ENCODE measurements at places on chromosomes 3 and 15.
A peak's percentile ranks its signal among the peaks of the same experiment; 100 is the strongest.

GRCh38 chr3:59774000-59774399, 724.2 kb upstream of the CFAP20DC start:
- no peak for DNase-seq

GRCh38 chr15:43093026-43093425, 12.8 kb downstream of the UBR1 start:
- DNase-seq = no peak

- DNase-seq = no peak
Observed at GRCh38 chr3:125140818-125141595, 71.5 kb downstream of the SLC12A8 start.

DNA sequence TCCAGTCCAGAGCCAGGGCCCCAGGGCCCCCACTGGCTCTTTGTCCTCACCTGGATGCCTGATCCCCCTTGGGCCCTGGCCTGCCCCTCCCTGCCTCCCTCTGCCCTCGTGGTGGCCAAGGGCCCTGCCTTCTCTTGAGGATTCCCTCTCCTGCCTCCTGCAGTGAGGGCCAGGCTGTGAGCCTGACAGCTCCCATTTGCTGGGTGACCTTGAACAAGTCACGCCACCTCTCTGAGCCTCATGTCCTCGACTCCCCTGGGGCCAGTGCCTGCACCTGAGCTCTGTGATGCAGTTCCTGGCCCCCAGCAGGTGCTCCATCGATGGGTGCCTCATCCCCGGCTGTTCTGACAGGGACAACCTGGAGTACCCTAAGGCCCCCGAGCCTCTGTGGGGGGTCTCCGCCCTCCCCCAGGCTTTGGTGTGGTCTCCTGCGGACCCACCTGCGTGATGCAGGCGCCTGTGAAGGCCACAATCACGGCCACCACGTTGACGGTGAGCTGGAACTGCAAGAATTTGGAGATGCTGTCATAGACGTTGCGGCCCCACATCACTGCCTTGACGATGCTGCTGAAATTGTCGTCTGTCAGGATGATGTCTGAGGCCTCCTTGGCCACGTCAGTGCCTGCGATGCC, 24.1 kb upstream of the SEC13 start:
- DNase-seq = no peak

- DNase-seq = no peak
Observed at GRCh38 chr3:37349640-37350039, 175.3 kb upstream of the LRRFIP2 start.

- DNase-seq = no peak
Observed at GRCh38 chr15:92809880-92810361, 90.2 kb upstream of the CHD2 start.

- no peak for DNase-seq
Observed at GRCh38 chr3:124788254-124788745, 58.0 kb downstream of the UMPS start.

GRCh38 chr3:142447301-142447851, 461 bp downstream of the XRN1 start:
- DNase-seq = no peak

DNA sequence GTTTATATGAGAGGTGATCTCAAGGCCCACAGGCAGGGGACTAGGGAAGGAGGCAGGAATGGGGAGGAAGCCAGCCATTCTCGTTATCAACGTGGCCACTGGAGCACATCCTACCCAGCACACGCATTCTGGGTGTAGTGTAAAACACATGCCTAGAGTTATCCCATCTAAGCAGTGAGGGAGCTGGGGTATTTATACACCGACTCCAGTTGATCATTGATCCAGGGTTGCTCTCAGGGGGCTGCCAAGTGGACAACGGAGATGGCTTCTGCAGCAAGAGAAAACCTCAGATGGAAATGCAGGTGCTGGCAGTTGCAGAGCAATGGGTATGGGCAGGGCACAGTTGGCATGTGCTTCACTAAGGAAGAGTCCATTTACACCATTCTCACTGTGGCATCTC, 30.4 kb upstream of the SYNM start:
- no peak for DNase-seq

- no peak for DNase-seq
Observed at GRCh38 chr3:126968391-126969390, 14.2 kb upstream of the PLXNA1 start.

GRCh38 chr3:71618538-71618937, 35.0 kb upstream of the FOXP1 start:
- no peak for DNase-seq

- no peak for DNase-seq
Observed at GRCh38 chr15:22806664-22807063, 20.2 kb downstream of the NIPA1 start.

GRCh38 chr3:151926956-151927355, 53.5 kb downstream of the SUCNR1 start:
- no peak for DNase-seq

- DNase-seq = no peak
Observed at GRCh38 chr3:108127301-108127988, 36.6 kb upstream of the CD47 start.

- no peak for DNase-seq
Observed at GRCh38 chr15:69433831-69434230, 18.8 kb upstream of the RPLP1 start.

DNA sequence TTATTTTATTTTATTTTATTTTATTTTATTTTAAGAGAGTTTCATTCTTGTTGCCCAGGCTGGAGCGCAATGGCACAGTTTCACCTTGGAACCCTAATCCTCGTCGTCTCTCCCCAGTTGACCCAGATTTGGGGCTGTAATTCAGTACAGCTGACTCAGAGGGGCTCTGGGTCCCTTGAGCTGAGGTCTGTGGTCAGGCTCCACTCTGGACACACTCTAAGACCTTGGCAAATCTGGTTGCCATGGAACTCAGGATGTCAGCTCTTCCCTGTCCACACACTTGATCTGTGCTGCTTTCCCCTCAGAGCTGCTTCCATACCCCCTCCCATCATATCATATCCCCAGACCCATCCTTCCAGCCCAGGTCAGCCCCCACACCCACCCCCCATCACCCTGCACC, 675 bp upstream of the CYP11A1 start:
- DNase-seq = no peak

GRCh38 chr3:179016979-179017670, 54.5 kb downstream of the ZMAT3 start:
- DNase-seq = no peak

GRCh38 chr15:89396723-89397652, 62.4 kb upstream of the POLG start:
- DNase-seq = no peak

- DNase-seq = no peak
Observed at GRCh38 chr3:169246158-169246557, 417.4 kb downstream of the MECOM start.

DNA sequence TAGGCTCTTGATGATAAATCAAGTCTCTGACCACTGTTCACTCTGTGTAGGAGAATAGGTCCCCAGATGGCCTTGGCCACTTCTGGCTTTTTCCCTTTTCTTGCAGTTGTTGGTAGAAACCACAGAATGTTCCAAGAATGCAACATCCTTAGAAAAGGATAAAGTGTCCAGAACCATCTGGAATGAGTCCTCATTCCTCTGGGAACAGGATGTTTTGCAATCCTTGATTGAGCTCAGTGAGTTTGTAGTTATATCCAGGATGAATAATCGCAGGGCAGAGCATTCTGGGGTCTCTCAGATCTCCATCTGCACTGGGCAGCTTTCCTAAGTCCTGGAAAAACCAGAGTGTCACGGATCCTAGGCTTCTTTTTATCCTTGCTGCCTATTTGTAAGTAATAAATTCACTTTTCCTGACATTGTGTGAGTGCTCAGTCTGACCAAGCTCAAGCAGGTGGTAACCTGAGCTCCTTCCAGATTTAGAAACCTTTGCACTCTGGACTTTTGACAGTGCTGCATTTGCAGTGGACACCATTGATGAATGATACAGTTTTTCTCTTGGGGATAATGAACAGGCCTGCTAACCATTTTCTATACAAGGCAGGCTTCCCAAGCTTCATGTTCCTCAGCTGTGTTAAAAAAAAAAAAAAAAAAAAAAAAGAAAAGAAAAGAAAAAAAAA, 1028.6 kb downstream of the OTOL1 start:
- no peak for DNase-seq

DNA sequence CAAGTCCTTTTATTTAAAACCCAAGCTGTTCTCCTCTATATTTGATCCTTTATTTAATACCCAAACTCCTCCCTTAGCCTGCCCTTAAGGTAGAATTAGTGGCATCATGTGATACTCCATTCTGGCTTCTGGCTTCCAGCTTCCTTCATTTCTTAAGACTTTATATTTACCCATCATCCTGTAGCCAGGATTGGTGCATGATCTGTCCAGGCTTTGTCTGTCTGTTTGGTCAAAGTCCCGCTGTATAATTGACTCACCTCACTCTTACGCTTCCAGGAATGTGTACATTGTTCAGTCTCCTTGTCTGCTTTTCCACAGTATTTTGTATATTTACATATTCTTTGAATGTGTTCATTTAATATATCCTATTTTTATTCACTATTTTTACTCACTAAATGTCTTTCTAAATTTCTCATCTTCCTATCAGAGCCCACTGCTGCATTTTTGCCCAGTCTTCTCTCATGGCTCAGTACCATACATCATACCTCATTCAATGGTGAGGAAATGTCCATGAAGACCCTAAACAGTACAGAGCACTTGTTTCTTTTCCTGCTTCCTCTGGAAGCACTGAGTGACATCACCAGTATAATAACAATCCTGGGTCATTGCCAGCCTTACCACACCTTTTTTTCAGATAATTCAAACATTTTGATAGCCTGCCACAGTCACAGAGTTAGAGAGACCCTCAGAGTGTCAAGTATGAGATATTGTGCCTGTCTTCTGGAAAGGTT, 31.5 kb downstream of the TMEM108 start:
- DNase-seq = no peak

DNA sequence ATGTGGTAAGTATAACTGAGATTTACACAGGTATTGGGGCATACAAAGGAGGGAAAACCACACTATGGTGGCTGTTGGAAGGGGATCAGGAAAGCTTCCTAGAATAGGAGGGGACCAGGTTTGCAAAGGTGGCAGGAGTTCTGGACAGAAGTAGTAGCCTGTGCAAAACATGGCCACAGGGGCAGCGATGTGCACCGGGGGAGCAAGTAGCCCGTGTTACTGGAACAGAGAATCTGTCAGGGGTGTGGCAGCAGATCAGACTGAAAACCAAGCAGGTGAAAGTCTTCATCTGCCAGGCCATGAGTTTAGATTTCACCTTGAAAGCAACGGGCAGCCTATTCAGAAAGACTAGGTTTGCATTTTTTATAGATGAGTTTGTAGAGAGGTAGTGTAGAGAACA, 182.3 kb upstream of the LPP start:
- no peak for DNase-seq

DNA sequence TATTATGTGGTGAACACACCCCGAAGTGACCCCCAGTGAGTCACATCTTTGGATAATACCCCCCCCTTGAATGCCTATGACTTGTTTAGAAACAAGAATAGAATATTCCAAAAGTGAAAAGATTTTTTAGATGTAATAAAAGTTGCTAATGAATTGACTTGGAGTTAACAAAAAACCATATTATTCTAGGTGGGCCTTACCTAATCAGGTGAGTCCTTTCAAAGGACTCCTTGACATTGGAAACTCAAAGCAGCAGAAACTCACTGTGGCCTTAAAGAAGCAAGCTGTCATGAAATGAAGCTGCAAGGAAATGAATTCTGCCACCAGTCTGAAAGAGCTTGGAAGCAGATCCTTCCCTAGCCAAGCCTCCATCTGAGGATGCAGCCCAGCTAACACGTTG, 10.9 kb upstream of the ISL2 start:
- no peak for DNase-seq

GRCh38 chr3:194526164-194526563, 39.4 kb upstream of the ATP13A3 start:
- DNase-seq = no peak

- no peak for DNase-seq
Observed at GRCh38 chr3:66110840-66111239, 72.1 kb upstream of the MAGI1 start.

DNA sequence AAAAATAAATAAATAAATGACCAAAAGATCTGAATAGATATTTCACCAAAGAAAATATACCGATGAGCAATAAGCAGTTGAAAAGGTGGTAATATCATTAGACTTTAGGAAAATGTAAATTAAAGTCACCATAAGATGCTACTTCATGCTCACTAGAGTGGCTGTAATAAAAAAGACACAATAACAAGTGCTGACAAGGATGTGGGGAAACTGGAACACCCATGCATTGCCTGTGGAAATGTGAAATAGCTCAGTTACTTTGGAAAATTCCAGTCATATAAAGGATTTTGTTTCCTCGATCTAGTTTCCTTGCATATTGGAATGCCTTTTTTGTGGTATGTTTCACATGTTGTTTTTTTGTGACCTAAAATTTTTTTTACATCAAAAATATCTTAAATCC, 36.0 kb upstream of the LRIG1 start:
- no peak for DNase-seq

DNA sequence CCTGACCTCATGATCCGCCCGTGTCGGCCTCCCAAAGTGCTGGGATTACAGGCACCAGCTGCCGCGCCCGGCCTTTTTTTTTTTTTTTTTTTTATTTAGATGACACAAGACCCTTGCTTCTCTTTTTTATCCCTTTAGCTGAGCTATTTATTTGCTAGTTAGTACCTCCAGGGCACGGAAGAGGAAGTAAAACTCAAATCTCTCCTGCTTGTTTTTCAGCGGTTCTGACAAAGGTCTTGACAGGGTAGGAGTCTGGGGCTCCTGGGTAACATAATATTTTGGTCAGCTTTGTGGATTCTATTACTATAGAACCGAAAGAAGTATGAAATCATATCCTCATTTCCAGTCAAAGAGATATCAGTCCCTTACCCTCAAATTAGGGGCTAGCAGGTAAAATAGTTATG, 44.0 kb upstream of the ETV5 start:
- peak; percentile 49 for DNase-seq

GRCh38 chr15:70378126-70379031, 280.7 kb upstream of the TLE3 start:
- no peak for DNase-seq

- no peak for DNase-seq
Observed at GRCh38 chr15:68984586-68984985, 29.9 kb upstream of the NOX5 start.

DNA sequence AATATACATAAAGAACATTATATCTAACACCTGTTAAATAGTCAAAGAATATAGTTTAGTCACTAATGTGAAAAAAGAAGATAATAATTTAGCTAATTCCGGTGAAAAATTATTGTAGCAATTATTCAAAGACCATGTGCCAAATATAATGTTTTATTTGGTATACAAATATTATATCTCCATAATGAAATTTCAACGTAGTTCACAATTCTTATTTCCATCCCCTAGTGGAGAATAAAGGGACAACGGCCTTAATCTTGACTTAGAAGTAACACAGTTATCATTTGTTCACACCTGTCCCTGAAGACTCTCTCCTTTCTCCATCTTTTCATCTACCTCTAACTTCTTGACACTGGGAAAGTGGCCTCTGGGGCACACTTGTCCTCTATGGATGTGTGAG, 213.4 kb downstream of the ERC2 start:
- DNase-seq = no peak

Data from GM12891 (cell line).